ENCODE measurements at places on chromosomes 6 and 20.

GRCh38 chr6:165204807-165205545, 104.4 kb downstream of the C6orf118 start:
- DNase-seq, result no peak

DNA sequence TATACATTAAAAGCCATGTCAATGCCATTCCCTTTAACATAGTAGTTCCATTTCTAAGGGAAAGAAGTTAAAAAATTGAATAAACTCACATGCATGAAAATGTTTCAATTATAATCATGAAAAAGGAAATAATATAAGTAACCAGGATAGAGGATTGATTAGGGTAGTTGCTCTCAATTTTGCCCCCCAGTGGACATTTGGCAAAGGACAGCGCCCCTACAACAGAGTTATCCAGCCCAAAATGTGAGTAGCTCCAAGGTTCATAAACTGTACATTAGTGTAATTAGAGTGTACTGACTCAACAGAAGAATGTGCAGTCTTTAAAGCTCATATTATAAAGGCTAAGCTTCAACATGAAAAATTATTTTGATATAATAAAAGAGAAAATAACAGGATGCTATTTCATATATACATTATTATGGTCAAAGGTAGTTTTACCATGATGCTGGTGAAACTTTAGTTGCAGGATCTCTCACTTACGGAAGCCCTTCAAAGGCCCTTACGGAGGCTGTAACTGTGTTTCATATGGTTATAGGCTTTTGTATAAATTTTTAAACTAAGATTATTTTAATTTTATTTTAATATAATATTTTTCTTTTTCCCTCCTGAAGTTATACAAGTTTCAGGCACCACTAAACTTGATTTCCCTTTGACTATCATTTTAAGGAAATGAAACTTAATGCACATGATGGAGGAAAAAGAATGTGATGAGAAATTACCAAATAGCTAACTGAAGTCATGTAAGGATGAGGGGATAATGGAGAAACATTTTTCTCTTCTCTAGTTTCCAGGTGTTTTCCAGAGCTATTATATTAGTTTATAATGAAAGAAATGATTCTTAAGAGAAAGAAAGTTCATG, 403.6 kb downstream of the PLCB1 start:
- no peak for DNase-seq

DNA sequence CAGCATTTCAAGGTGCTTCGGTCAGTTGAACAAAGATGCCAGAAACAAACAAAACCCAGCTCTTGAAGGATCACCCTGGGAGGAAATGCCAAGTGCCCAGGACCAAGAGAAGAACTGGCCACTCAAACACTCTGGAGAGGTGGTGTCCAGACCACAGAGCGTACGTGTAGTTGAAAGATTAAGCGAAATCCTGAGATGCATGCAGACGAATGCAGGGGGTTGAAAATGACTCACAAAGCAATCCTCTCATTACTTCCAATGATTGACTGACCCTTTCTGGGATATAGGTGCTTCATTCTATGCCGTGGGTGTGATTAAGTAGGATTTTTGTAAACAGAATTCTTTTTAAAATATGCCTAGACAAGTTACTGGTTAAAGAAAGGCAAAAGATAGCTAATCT, 71.5 kb upstream of the ATXN1 start:
- no peak for DNase-seq

GRCh38 chr6:127453845-127454619, 5.2 kb downstream of the KIAA0408 start:
- DNase-seq, result no peak

GRCh38 chr20:21360705-21361104, 36.6 kb downstream of the NKX2-4 start:
- DNase-seq, result no peak

GRCh38 chr20:47887477-47888080, 102.3 kb upstream of the SULF2 start:
- no peak for DNase-seq

- no peak for DNase-seq
These were observed 80.6 kb upstream of the PAK5 start for GRCh38 chr20:9919271-9920014.

DNA sequence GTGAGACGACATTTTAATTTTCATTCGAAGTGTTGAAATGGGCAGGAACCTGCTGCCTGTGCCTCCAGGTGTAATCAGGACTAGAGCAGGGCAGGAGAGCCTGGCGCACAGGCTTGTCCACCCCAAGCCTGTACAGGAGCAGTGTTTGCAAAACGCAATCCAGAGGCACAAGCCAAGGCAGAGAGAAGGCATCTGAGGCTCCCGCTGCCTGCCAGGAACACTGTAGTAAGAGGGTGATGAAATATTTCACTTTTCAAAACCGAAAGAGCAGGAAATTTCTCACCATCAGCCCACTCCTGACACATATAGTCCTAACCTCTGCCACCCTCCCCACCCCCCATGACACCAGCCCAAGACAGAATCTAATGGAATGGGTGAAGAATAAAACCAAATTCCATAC, 132.5 kb downstream of the RTN4IP1 start:
- DNase-seq, result no peak

DNA sequence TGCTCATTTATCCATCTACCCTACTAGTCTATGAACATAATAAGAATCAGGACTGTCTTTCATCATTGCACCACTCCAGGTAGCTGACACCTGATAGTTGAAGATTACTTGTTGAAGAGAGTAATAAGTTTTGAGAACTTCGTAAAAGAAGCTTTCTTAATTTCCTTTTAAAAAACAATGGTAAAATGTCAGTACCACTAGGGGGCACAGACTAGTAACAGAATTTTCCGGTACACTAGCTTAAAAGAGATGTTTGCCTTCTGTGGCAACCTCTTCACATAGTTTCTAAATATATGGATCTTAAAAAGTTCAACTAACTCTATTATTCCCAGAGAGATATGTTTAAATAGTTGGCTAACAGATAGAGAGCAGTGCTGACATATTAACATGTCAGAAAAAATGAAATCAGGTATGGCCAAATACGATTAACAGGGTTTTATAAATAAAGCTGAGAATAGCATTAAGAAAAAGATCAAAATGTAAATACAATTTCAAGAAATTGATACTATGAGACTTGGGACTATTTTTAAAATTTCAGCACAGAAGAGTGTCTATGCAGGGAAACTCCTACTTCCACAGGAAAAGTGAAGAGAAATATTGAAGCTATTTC, 5.4 kb upstream of the KCNQ5 start:
- no peak for DNase-seq

GRCh38 chr20:51727872-51728271, 40.3 kb downstream of the ATP9A start:
- no peak for DNase-seq

DNA sequence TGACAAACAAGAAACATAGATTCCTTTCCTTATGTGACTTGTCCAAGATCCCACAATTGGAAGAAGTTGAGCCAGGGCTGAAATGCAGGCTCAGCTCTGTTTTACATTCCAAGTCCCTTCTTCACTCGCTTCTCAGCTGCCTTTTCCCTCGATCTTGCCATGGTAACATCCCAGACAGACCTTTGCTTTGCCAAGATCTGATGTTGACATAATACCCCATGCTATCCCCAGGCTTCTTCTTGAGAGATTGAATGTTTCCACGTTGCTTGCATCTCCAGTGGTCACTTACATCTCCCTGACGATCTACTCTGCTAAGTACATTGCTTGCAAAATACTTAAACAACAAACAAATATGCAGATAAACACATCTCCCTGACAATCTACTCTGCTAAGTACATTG, 63.5 kb downstream of the TBXT start:
- DNase-seq, result no peak

GRCh38 chr6:128516514-128516898, 3.9 kb downstream of the PTPRK start:
- DNase-seq, result no peak

DNA sequence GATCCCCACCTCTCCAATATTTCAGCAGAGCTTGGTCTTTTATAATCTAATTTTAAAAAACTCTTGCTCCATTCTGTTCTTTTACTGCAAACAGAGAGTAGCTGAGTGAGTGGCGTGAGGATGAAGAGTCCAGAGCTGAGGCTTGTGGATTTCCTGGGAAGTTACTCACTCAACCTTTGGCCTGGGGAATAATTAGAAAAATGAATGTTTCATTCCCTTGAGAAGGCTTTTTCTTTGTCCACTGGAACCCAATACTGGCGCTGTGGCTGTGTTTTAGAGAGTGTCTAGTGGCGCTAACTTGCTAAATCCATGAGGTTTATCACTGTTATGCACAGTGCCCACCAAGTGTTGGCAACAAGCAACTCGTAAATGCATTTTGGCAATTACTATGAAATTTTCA, 251.5 kb downstream of the HIVEP2 start:
- no peak for DNase-seq

DNA sequence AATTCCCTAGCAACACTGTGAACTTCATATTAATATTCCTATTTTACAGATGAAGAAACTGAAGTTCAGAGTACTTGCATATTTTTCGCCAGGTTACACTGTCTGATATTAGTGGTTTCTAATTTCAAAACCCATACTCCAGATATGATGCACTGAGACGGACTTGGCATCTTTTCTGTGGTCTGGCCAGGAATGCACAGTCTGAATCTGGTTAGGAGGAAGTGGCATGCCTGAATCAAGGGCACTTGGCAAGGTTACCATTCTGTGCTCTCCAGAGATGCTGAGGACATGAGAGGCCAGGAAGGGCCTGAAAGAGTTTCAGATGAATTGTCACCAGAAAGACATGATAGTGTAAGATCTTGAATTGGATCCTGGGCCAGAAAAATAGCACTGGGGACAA, 150.1 kb downstream of the HAO1 start:
- DNase-seq, result no peak

GRCh38 chr20:17168026-17168612, 58.7 kb upstream of the PCSK2 start:
- no peak for DNase-seq

- DNase-seq, result no peak
These were observed 19.0 kb downstream of the HS3ST5 start for GRCh38 chr6:114323784-114324183.

DNA sequence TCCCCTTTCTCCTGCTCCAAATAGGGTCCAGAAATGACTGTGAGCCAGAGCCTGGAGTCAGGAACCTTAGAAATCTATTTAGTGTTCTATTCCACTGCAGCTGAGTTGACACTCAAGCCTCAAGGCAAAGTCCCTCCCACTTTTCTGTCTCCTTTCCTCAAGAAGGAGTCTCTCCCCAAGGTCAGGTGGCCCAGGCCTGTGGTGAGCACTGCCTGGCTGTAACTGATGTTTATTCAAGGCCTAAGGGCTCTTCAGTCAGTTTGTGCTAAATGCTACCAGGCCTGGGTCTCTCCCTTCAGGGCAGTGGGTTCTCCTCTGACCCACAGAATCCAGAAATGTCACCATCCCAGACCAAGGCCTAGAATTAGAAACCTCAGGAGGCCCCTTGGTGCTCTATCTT, 1042.9 kb upstream of the EPHA7 start:
- no peak for DNase-seq

- DNase-seq, result no peak
These were observed 703.5 kb downstream of the TFAP2A start for GRCh38 chr6:9711365-9711764.

DNA sequence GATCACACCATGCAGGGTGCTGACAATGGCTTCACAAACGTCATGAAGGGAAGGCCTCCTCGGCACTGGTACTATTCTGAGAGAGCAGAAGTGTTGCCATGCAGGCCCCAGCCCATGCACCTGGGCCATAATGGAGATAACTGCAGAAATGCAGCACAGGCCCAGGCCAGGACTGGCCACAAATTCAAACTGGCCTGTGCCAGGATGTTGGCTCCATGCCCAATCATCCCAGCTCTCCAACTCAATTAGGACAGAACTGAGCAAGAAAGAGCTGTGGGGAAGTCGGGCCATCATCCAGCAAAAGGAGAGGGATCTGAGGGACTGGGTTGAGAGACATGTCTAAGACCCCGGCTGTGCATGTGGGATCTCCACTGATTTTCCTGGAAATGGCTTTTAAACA, 48.9 kb upstream of the SYNDIG1 start:
- DNase-seq, result no peak

DNA sequence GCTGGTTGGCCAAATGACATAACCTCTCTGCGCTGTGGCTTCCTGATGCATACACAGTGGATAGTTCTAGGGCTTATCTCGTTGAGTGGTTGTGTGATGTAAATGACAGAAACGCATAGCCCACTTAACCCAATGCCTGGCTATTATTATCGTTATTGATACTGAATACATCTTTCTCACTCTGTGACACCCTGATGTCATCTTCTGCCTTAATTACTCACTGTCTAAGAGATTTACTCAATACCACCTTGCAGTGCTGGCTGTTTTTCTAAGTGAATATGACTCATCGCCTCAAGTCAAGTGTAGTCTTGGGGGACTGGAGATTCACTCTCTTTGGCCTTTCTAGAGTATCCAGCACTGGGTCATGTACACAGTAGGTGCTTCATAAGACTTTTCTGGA, 73.6 kb downstream of the NDUFAF5 start:
- no peak for DNase-seq

GRCh38 chr20:17634661-17635331, 47.2 kb downstream of the RRBP1 start:
- DNase-seq, result no peak

DNA sequence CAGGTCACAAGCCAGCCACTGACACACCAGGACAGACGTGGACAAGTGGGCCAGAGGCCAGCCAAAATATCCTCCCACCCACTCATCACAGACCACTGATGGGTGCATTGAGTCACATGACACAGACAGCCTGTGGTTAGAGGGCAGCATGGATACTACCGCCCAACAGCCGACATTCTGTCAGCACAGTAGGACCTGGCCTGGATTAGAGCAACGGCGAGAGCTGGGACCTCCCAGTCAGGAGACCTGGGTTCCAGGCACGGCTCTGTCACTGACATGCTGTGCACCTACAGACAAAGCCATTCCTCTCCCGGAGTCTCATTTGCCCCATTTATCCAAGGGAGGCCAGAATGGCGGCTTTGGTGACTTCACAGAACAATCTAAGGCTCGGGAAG, 8.0 kb downstream of the ZNF335 start:
- DNase-seq, result no peak

DNA sequence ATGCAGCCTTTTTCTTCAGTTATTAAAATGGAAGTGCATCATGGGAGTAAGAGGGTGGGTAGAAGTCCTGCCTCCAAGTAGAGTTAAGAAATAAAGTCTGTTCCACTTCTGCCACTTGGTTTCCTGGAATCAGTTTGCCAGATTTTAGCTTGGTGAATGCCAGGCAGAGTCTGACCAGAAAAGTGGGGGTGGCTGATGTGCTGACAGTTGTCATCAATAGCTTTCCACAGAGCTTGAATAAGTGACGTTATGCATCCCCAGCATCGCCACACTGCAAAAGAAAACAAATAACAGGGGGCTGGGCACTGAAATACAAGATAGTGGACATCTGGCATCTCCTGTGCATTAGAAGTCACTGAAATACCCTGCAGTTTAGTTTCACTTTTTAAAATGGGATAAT, 30.8 kb upstream of the CEP162 start:
- DNase-seq, result no peak
